ENCODE measurements at places on chromosomes 12 and 14.
A peak's percentile ranks its signal among the peaks of the same experiment; 100 is the strongest.

GRCh38 chr14:96762650-96763049 lies 34.5 kb upstream of the VRK1 start:
- peak; percentile 8 for DNase-seq

DNA sequence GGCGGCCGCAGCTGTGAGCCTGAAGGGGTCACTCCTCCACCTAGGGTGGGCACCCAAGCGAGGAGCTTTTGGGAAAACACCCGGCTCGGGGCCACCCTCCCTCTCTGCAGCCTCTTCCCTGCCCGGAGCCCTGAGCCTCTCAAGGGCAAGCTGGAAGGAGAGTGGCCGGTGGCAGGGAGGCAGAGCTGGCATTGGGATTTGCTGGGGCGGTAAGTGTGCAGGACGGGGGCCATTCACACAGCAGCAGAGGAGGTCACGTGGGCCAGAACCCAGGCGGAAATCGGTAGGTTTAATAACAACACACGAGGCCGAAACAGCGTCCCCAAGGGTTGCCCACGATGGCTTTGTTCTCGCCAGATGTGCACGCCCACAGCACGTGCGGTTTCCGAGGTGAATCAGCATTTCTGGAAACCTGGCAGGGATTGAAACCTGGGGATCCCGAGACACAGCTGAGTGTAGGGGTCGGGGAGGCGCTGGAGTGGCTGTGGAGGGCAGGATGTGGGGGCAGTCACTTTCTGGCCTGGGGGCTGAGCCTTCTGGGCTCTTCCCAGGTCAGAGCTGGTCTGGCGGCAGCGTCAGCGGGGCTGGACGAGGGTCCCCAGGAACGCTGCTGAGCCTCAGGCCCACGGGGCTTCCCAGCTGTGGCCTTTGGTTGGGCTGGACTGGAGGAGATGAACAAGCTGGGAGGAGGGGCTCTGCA lies 23.5 kb downstream of the NOC4L start:
- DNase-seq: no peak

DNA sequence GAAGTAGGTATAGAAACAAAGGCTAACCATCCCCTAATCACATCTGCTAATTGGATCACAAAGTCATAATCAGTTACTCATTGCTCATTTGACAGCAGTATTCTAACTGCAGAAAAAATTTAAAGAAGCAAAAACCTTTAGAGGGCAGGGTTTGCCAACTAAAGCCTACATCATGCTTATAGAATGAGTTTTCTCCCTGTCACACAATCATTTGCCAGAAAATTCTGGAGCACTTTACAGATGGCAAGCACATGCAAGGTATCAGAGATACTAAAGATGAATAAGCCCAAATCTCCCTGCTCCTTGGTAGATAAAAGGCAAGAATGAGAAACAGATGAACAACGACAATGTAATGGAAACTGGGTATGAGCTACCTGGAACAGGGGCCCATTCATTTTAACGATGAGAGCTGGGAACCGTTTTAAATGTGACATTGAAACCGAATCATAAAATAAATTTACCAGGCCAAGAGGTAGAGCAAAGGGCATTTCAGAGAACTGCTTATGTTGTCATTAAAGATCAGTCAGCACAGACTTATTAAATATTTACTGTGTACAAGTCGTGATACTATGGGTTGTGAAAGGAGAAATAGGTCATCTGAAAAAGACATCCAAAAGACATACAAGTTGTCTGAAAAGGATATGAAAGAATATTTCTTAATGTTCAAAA lies 211.4 kb upstream of the ABCD2 start:
- no peak for DNase-seq

- no peak for DNase-seq
Observed at GRCh38 chr14:92635031-92635430, 113.4 kb downstream of the LGMN start.

DNA sequence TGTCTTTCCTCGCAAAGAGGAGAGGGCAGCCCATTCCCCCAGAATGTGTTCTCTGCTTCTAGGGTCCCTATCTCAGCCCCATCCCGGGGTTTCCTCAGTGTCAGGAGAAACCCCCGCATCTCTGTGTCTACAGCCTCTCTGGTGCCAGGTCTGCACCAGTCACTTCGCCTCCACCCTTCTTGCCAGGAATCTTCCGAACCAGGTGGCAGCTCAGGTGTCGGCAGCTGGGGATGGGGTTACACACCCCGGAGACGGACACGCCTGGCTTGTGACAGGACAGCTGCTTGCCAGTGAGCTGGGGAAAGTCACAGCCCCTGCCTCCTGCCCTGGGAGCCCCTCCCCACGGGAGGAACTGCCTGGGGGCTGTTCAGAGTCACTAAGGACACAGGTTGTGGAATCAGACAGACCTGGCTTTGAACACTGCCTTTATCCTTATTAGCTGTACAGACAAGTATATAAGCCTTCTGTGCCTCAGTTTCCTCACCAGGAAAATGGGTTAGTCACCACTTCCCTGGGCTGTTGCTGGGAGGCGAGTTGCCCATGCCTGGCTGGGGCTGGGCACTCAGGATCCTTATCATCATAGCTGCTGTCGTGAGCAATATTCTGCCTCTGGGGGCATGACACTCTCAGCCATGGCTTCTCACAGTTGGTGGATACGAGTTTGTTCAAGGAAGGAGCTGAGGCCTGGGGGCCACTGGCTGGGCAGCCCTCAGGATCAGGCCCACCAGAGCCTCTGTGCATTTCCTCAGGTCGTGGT lies 10.8 kb downstream of the HIP1R start:
- DNase-seq: no peak

DNA sequence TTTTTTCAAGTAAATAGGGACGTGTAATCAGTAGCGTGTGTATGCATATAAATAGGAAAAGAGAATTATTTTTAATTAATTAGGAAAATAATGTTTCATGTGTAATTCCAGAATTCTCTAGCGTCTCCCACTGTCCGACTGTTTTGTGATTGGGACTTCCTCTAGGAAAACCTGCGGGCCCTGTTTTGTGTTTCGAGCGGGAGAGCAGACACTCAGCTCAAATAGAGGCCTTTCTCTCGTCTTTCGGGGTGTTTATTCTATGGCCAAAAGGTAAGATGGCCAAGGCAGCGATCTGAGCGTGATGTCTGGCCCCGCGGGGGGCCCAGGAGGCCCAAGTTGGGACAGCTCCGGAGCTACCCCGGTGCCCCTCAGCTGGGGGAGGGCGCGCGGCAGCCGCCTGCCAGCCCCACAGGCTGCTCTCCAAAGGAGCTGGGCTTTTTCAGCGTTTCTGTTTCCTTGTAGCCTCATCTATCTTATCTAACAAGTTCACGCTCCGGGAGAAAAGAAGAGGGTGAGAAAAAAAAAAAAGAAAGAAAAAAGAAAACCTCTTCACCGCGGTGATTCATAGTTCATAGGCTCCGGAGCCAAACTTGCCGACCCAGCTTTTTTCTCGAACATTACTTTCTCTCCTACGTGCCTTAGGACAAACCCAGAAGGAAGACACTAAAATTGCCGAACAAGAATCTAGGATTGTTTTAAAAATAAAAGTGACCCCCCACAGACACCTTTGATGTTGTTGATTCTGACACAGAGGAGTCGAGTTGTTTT lies 7.5 kb upstream of the FOXG1 start:
- no peak for DNase-seq

All from non-pigmented ciliary epithelial cell (primary cell).